Activated CD8-positive, alpha-beta memory T cell treated with anti-CD3 and anti-CD28 coated beads, Interleukin-2, amount 10 ng/mL, durations not matched to agents 7 days and 5 days (primary cell): ENCODE measurements at places on chromosomes 3 and 15.

DNA sequence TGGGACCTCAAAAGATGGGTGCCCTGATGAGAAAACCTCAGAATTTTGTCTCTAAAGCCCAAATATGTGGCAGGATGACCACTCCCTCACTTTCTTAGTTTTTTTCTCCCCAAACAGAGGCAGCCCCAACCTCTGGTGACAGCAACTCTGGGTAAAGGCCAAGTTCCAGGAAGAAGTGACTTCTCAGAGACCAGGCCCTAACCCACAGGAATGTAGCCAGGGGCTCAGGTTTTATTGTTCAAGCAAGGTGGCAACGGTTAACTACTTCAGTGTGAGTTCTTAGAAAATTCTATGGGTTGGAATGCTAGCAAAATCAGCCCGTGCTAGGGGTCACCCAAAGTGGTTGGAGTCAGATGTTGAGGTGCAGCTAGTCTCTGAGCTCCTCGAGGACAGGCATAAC, 5.1 kb upstream of the DNAJA4 start:
- no peak for DNase-seq
- H3K4me1 ChIP-seq: peaks cover 5% of the 10 kb centered on the region
- no peaks in the 10 kb centered on the region for H3K27me3 ChIP-seq
- no peak overlapping the region for H3K27ac ChIP-seq
- H3K4me3 ChIP-seq: no peak overlapping the region

DNA sequence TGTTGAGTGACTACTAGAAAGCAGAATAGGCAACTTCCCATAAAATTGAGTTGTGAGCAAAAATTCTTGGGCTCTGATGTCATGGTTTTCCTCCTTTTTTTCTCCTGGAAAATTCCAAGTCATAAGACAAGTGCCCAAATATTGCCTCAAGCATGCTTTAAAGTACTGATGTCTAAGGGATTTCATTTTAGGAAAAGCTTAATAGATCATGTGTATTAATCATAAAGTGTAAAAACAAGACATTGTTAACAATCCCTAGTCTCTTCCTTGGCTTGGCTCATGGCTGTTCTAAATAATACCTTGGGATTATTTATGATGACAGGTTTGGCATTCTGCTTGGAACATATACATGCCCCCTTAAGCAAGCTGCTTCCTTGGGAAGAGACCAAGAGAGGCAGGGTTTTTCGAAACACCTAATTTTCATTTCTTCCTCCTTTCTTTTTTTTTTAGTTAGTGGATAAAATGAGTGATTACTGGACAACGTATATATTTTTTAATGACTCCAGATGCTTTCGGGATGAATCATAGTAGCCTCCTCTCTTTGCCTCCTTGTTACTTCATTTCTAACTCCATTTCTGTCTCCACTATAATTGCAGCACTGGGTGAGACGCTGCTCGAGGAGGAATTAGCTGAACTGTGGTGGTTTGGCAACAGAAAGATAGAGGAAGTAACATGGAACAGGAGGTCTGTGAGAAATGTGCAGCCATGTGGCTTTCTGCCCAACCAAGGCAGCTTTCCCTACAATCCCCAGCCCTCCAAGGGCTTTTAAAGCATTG, 104.9 kb downstream of the TPRG1 start:
- H3K27ac ChIP-seq: no peak overlapping the region
- peaks cover 6% of the 10 kb centered on the region for H3K36me3 ChIP-seq
- H3K4me3 ChIP-seq: no peak overlapping the region
- no peak for DNase-seq

DNA sequence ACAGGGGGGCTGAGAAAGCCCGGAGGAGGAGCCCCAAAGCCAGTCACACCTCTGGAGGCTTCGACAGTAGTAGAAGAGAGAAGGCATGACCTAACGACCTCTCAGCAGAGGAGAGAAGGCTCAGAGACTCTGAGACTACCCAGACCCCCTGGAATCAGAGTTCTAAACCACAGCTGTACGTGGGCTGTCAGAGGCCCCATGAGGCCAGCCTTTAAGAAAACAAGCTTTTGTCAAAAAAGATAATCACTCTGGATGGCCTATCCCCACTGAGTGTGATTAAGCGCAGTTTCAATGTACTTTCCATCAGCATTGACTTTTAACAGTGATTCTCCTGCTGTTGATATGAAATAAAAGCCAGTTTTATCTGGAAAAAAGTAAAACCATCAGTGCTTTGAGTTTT, 330.3 kb downstream of the CLSTN2 start:
- no peak for DNase-seq
- no peaks in the 10 kb centered on the region for H3K36me3 ChIP-seq
- no peaks in the 10 kb centered on the region for H3K4me1 ChIP-seq
- peaks cover 2% of the 10 kb centered on the region for H3K27me3 ChIP-seq

DNA sequence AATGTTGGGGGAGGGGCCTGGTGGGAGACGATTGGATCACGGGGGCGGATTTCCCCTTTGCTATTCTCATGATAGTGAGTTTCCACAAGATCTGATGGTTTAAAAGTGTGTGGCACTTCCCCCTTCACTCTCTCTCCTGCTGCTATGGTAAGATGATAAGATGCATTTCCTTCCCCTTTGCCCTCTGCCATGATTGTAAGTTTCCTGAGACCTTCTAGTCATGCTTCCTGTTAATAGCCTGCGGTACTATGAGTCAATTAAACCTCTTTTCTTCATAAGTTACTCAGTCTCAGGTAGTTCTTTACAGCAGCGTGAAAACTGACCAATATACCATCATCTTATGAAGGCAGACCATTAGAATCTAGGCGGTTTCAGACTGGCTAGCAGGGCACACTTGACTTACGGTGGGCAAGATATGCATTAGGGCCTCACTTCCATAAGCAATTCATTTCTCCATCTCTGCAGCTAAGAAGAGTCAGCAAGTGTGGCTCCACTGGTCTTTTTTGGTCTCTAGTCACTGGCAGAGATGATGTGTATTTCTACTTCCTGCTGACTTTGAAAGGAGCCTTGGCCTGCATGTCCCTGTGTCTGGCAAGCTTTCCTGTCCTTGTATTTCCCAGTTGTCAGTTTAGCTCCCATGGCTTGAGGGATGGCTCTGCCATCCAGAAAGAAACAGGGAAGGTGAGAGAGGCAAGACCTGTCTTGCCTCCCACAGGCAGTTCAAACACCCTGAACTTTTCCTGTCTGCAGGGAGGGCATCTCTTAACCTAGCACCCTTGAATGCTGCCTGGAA, 109.0 kb upstream of the ADAMTS9 start:
- no peaks in the 10 kb centered on the region for H3K4me1 ChIP-seq
- no peak for DNase-seq
- H3K36me3 ChIP-seq: no peaks in the 10 kb centered on the region

DNA sequence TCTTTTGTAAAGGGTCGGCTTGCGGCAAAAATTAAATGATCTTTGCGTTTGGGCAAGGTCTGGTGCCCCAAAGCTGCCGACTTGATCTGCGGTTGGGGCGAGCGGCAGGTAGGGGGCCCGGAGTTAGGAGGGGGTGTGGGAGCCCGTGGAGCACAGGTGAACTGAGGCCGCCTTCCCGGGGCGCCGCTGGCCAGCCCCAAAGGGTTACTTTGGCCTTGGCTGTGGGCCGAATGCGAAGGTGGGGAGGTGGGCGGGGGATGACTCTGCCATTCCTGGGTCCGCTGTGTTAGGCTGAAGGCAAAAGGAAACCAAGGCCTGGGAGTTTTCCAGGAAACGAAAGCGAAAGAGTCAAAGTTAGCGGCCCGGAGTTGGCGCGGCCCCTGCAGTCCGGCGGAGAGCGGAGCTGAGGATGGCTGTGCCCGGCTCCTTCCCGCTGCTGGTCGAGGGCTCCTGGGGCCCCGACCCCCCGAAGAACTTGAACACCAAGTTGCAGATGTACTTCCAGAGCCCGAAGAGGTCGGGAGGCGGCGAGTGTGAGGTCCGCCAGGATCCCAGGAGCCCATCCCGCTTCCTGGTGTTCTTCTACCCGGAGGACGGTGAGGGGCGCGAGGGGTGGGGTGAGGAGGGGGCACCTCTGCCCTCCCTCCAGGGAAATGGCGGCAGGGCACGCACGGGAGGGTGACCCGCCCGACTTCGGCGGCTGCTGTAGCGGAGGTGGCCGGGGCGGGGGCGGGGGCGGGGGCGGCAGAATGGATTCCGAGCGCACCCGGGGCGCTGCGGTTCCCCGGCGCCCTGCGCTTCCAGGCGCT, at the start of gene PARP14:
Gene PARP14 (plus strand): TSS at position 365 of the 809 bp plus-strand sequence. CDS start 45 bp downstream, at position 410.
- no peaks in the 10 kb centered on the region for H3K27me3 ChIP-seq
- H3K4me3 ChIP-seq: peak within 1 kb of the TSS; percentile 96
- peak; percentile 86 for DNase-seq

- no peaks in the 10 kb centered on the region for H3K27me3 ChIP-seq
- DNase-seq: peak; percentile 86
- peaks cover 3% of the 10 kb centered on the region for H3K36me3 ChIP-seq
- no peak overlapping the region for H3K4me3 ChIP-seq
- peaks cover 14% of the 10 kb centered on the region for H3K4me1 ChIP-seq
Observed at GRCh38 chr15:42650208-42651066, 75.0 kb downstream of the STARD9 start.

DNA sequence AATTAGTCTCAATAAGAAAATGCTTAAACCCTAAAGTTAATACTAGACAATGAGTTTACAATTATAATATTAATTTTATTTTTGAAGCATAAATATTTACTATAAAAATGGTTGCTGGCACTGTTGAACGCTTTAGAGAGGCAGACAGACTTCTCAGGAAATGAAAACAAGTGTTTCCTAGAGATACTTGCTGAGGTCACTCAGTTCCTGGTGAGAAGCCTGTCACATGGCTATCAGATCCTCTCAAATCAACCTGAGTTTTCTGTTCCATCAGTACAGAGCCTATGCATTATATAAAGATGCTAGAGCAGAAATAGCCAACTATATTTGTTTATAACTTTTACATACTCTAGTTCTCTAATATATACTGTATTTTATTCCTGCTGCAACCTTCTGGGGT, 109.2 kb downstream of the MYO5A start:
- no peak for DNase-seq
- no peak overlapping the region for H3K27ac ChIP-seq
- H3K4me1 ChIP-seq: peaks cover 6% of the 10 kb centered on the region
- H3K4me3 ChIP-seq: no peak overlapping the region
- H3K36me3 ChIP-seq: peaks cover 12% of the 10 kb centered on the region

DNA sequence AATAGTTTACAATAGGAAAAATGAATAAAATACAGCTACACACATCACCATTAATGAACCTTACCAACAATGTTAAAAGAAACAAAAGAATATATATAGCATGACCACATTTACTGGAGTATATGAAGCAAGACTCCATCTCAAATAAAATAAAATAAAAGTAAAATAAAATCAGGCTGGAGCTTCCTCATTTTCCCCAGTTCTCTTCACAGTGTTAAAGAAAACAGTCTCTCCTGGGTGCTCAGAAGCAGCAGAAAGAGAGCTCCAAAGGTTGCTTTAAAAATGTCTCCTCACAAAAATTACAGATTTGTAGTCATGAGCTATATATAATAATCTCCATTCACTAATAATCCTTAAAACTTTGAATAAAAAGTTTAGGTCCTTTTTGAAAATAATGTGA, 48.8 kb downstream of the PIK3CB start:
- H3K4me3 ChIP-seq: no peak overlapping the region
- H3K27me3 ChIP-seq: no peaks in the 10 kb centered on the region
- H3K27ac ChIP-seq: no peak overlapping the region
- peaks cover 7% of the 10 kb centered on the region for H3K36me3 ChIP-seq
- no peak for DNase-seq

DNA sequence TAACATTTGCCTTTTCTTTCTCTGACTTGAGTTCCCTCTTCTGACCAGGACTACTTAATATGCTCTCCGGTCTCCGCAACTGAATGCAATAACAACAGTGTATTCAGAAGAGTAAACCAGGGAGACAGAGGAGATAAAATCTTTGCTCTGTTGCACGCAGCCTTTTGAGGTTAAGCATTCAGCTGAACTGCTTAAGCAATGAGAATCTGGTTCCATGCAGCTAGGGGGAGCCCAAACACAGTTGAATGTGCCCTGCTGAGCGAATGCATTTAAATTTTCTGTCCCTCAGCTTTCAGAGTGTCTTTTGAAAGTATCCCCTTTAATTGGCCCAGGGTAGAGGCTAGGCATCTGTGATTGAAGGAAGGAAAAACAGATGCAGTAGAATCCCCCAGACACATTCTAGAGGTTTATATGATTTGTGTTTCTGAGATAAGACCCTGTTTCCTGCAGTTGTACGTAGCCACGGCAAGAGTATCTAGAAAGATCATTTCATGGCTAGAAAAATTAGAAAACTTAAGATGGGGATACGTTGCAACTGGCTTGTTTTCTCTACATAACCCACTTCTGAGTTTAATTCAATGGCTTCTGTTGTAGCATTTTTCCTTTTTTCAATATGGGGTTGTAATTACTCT, 309.6 kb downstream of the TUSC7 start:
- H3K27me3 ChIP-seq: no peaks in the 10 kb centered on the region
- peak; percentile 45 for DNase-seq
- no peaks in the 10 kb centered on the region for H3K36me3 ChIP-seq
- H3K4me1 ChIP-seq: no peaks in the 10 kb centered on the region

GRCh38 chr15:73383310-73384189, 14.8 kb upstream of the HCN4 start:
- no peak overlapping the region for H3K4me3 ChIP-seq
- no peak for DNase-seq
- H3K4me1 ChIP-seq: no peaks in the 10 kb centered on the region
- no peak overlapping the region for H3K27ac ChIP-seq
- H3K36me3 ChIP-seq: no peaks in the 10 kb centered on the region
- H3K27me3 ChIP-seq: peaks cover 27% of the 10 kb centered on the region

- H3K27me3 ChIP-seq: no peaks in the 10 kb centered on the region
- no peak overlapping the region for H3K4me3 ChIP-seq
- H3K27ac ChIP-seq: no peak overlapping the region
- DNase-seq: no peak
Observed at GRCh38 chr3:79285380-79285779, 482.4 kb downstream of the ROBO1 start.

GRCh38 chr3:159882790-159883779, 105.5 kb upstream of the IL12A start:
- H3K27me3 ChIP-seq: peaks cover 25% of the 10 kb centered on the region
- no peak overlapping the region for H3K27ac ChIP-seq
- DNase-seq: no peak

DNA sequence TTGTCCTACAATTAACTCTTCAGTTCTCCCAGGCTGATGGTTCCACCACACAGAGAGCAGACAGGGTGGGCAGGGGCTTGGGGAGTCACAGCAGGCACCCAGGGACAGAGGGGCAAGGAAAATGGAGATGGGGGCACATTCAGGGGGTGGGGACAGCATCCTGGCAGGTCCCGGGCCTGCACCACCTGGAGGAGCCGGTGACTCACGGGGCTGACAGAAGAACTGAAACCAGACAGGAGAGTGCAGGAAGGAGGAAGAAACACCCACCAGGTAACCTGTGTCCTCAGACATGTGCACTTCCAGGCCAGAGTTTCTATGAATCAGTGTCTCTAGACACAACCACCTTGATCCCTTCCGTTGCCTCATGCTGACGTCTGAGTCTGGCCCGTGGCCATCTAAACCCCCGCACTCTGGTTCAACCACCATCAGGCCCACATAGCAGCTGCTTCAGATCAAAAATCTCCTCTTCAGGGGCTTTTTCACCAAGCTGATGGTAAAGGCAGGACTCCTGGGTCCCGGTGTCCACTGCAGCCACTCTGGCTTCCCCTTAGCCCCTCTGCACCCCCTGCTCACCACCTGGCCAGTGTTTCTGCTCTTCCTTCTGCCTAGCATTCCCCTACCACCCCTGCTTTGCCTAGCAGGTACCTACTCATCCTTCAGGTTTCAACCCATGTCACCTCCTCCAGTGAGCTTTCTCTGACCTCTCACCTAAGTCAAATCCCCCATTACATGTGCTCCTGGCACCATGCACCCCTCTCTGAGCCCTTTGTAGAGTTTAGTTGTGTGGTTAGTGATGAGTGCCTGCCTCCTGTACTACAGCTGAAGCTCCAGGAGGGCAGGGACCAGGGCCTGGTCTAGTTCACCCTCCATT, 16.5 kb upstream of the CYP11A1 start:
- no peaks in the 10 kb centered on the region for H3K36me3 ChIP-seq
- H3K4me3 ChIP-seq: peak overlapping the region; percentile 3
- peak; percentile 75 for DNase-seq
- no peaks in the 10 kb centered on the region for H3K27me3 ChIP-seq
- H3K27ac ChIP-seq: peak overlapping the region; percentile 100
- peaks cover 53% of the 10 kb centered on the region for H3K4me1 ChIP-seq
